Activated T-helper 1 cell treated with anti-CD3 and anti-CD28 coated beads, Interleukin-2, amount 50 U/mL, for 16 hours (primary cell): ENCODE measurements at places on chromosomes 16 and 17.

DNA sequence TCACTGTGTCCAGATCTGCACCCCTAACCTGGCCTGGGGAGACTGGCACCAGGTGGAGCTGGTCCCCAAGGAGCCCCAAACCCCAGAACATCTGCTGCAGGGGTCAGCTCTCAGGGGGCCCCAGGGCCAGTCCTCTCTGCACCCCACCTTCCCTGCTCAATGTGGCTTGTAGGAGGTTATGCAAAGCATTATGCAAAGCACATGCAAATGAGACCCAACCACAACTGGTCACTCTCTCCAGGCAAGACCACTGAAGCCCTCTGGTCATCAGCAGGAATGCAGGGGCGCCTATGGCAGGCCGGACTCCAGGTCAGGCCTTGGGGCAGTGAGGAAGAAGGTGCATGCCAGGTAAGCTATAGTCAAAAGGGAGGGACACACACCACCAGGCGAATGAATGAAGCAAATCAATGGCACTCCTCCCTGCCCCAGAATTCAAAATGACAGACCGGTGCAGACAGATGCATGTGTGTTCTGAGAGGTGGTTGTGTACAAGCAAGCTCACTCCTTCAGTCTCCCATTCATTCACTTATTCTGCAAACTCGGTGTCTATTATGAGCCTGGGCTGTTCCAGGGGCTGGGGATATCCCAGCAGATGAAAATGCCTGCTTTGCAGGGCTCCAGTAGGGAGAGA, 48.0 kb downstream of the TMEM235 start:
- no peak for DNase-seq

- DNase-seq: no peak
Measured at GRCh38 chr16:84018710-84019109, 23.9 kb downstream of the SLC38A8 start.

- DNase-seq: no peak
Measured at GRCh38 chr16:67187175-67187890, 2.6 kb downstream of the EXOC3L1 start.

GRCh38 chr17:49851387-49852291, 3.8 kb upstream of the TAC4 start:
- peak; percentile 50 for DNase-seq

DNA sequence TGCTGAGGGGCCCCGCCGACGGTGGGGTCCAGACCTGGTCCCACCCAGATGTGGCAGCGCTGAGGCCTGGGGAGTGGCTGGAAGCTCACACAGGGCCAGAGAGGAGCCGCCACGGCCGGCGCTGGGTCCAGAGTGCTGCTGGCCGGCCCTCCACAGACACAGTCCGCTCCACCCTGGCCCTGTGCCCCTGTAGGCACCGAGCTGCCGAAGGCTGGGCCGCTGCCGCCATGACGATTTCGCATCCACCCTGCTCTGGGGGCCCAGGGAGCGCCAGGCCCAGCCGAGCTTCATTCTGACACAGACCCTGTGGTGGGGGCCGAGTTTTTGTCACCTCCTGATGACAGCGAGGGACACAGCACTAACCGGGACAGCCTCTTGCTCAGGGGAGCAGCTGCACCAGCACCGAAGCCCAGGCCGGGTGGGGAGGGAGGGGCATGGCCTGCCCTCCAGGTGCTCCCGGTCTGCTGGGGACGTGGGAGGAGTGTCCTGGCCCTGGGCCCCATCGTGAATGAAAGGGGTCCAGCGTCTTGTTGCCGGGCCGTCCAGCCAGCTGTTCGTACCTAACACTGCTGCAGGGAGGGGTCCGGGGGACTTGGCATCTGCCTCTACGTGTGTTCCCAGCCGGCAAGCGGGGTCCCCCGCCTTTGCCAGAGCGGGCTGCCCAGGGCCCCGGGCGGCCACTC, 27.1 kb upstream of the SSTR5 start:
- no peak for DNase-seq

DNA sequence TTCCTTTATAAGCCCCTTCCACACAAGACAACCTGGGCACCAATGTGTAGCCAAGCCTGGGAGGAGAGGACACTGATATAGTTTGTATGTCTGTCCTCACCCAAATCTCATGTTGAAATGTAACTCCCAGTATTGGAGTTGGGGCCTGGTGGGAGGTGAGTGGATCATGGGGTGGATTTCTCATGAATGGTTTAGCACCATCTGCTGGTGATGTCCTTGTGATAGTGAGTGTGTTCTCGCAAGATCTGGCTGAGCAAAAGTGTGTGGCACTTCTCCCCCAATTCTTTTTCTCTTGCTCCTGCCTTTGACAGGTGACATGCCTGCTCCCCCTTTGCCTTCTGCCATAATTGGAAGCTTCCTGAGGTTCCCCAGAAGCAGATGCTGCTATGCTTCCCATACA, 135.8 kb downstream of the USP31 start:
- no peak for DNase-seq

DNA sequence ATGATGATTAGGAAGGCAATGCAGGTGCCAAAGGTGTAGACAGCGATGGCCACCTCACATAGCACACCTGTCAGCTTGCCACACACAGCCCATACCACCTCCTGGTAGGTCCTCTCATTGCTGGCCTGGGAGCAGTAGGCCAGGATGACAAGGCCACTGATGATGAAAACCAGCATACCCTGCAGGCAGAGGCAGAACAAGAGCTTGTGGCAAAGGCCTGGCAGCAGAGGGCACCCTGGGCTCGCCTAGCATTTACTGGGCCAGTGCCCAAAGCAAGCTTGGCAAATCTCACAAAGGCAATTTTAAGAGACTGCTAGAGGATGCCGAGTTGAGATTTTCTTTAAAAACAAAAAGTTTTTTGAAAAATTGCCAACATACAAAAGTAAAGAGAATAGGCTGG, 5.9 kb downstream of the SLC38A7 start:
- DNase-seq: no peak

DNA sequence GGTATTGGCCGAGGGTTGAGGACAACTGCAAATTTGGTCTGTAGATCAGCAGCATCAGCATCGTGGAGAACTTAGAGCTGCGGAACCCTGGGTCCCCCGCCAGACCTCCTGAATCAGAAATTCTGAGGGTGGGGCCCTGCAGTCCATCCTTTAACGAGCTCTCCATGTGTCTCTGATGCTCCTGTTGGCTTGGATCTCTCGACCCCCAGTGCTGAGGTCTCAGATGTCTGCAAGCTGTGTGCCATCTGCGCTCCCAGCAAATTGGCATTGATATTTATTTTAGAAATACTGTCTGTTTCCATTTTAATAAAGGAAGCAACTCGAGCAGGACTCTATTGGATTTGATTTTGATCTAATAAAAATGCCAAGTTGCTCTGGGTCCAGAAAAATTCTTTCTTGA, 250.0 kb downstream of the KATNIP start:
- no peak for DNase-seq

- DNase-seq: peak; percentile 89
Measured at GRCh38 chr16:89972244-89973234, 24.0 kb downstream of the DEF8 start.

- DNase-seq: no peak
Measured at GRCh38 chr16:1182950-1183907, 30.3 kb downstream of the CACNA1H start.

- DNase-seq: no peak
Measured at GRCh38 chr16:70161350-70161749, 12.2 kb upstream of the CLEC18C start.

GRCh38 chr16:9170470-9170869, 79.0 kb downstream of the HAPSTR1 start:
- no peak for DNase-seq

DNA sequence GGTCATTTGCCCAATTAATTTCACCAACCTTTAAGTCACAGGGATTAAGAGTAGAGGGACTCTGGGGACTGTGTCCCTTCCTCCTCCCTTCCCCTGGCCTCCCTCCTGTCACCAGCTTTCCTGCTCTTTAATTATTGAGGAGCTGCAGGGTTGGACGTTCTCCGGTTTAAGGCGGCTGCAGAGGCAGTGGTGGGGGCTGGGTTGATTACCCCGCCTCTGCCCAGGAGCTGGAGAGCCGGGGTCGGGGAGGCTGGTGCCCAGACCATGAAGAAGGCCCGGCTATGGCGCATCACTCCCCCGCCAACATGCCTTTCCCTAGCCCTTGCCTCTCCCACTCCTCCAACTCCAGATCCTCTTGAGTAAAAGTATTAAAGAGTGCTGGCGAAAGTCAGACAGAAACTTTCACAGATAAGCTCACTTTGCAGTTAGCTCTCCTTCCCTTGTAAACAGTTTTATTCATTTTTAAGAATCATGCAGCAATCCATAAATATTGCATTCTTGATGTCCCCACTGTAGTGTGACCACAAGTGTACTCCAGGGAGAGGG, 1.1 kb upstream of the FOXJ1 start:
- no peak for DNase-seq

GRCh38 chr17:4712526-4712925, 2.1 kb downstream of the ARRB2 start:
- DNase-seq: no peak
